ENCODE measurements at places on chromosomes 7 and 10.

- DNase-seq, result no peak
Observed at GRCh38 chr7:112770051-112770450, 20.1 kb downstream of the TMEM168 start.

GRCh38 chr7:32145911-32146310 is 75.7 kb upstream of the PDE1C start:
- no peak for DNase-seq

GRCh38 chr7:50505553-50506210 is 55.5 kb upstream of the FIGNL1 start:
- no peak for DNase-seq

GRCh38 chr7:80601999-80602398 is 36.4 kb upstream of the CD36 start:
- DNase-seq, result no peak

- DNase-seq, result no peak
Observed at GRCh38 chr7:98978672-98979071, 100.3 kb downstream of the TRRAP start.
